ENCODE measurements at places on chromosomes 4 and X. TPM values are rescaled to one million over a fixed set of nuclear protein-coding genes. Genes with fewer than 3 reads are reported as not detected.

PRPS1 gene
- total RNA-seq = 8.1 TPM

ELF4 gene
- 61.9 TPM for total RNA-seq

ZCCHC18 gene
- total RNA-seq = 0.14 TPM

KLHL8 gene
- total RNA-seq = 19.1 TPM

FHIP1A gene
- 32.1 TPM for total RNA-seq

KCND1 gene
- 0.76 TPM for total RNA-seq

EVC gene
- total RNA-seq = 2.2 TPM

RBM41 gene
- 21.3 TPM for total RNA-seq

EDA2R gene
- 1.1 TPM for total RNA-seq

PHOX2B gene
- 0.73 TPM for total RNA-seq

DDX3X gene
- total RNA-seq = 277 TPM

SPARCL1 gene
- 97.8 TPM for total RNA-seq

CXorf51A gene
- not detected for total RNA-seq

XAGE2 gene
- total RNA-seq = not detected

DCK gene
- 13.5 TPM for total RNA-seq

PCDH11X gene
- total RNA-seq = 0.06 TPM

DIPK2B gene
- 2.2 TPM for total RNA-seq

NXF2B gene
- not detected for total RNA-seq

GLRA3 gene
- not detected for total RNA-seq

TCP11X2 gene
- not detected for total RNA-seq

UGT2B15 gene
- 42.9 TPM for total RNA-seq

ERVMER34-1 gene
- total RNA-seq = 0.59 TPM

NPY2R gene
- 1.6 TPM for total RNA-seq

RBMX2 gene
- total RNA-seq = 13.0 TPM

NEUROG2 gene
- total RNA-seq = not detected

FAM47A gene
- not detected for total RNA-seq

GABRE gene
- total RNA-seq = 19.3 TPM

MAOA gene
- 497 TPM for total RNA-seq

MAGEA1 gene
- total RNA-seq = not detected

SCRG1 gene
- total RNA-seq = 0.42 TPM

SPANXA2 gene
- not detected for total RNA-seq

TCEAL7 gene
- 1.3 TPM for total RNA-seq

NUP62CL gene
- 3.7 TPM for total RNA-seq

NALF2 gene
- 0.67 TPM for total RNA-seq

AMTN gene
- total RNA-seq = not detected

ABCG2 gene
- total RNA-seq = 32.5 TPM

Data from left colon (tissue), 2 donors.